ENCODE measurements at places on chromosomes 13 and 19.

DNA sequence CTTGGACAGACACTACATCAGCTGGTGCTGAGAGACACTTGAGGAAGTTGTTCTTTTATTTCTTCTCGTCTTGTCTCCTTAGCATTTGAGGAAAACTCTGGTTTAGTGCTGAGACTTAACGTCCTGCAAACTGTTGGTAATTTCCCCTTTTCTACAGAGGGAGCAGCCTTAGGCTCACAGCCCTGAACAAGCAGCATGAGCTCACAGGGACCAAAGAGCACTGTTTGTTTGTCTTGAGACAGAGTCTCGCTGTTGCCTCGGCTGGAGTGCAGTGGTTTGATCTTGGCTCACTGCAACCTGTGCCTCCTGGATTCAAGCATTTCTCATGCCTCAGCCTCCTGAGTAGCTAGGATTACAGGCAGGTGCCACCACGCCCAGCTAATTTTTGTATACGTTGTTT is 5.5 kb downstream of the ZNF805 start:
- no peak for DNase-seq

DNA sequence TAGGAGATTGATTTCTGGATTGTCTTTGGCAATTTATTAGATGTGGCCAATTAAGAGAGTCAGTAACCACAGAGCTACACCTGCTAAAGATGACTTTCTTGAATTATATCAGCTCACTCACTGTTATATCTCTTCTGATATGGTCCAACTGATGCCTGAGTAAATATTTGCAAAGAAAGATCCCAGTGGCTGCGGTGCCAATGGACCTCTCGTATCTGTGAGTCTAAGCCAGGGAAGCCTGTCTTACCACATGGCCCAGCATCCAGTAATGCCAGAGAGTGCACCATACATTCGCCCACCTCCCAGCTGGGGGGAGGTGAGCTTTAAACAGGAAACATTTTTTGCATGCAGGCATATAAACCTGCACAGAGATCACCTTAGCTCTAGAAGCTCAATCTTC is 82.7 kb upstream of the SLC15A1 start:
- DNase-seq: no peak

GRCh38 chr13:52713894-52714293 is 25.7 kb downstream of the CNMD start:
- no peak for DNase-seq

DNA sequence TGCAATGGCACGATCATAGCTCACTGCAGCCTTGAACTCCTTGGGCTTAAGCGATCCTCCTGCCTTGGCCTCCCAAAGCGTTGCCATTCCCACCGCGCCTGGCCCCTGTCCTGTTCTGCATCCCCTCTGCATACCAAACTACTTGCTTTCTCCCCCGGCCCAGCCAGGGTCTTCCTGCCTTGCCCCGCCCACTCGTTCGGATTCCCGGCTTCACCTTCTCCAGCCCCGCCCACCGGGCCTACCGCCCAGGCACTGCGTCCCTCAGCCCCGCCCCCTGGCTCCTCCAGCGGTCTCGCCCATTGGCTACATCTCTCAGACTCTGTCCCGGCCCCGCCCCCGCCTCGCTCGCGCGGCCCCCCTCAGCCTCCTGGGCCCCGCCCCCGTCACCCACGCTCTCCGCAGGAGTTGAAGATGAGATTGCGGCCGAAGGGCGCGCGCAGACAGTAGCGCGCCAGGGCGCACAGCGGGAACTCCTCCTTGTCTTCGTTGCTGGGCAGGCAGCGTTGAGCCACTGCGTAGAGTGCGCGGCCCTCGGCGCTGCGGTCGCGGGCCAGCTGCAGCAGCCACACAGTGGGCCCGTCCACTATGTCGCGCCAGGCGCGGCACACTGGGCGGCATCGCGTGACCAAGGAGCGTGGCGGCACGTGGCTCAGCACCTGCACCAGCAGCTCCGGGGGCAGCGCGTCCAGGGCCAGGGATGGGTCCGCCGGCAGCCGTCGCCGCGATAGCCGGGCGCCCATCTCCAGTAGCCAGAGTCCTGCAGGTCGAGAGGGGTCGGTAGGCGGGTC is 19.0 kb downstream of the MRPS12 start:
- DNase-seq: peak; percentile 37

Data from kidney epithelial cell (primary cell).